ENCODE measurements at places on chromosomes 4 and X.

- DNase-seq, result peak; percentile 33
Observed at GRCh38 chr4:39637586-39638353, 895 bp downstream of the SMIM14 start.

DNA sequence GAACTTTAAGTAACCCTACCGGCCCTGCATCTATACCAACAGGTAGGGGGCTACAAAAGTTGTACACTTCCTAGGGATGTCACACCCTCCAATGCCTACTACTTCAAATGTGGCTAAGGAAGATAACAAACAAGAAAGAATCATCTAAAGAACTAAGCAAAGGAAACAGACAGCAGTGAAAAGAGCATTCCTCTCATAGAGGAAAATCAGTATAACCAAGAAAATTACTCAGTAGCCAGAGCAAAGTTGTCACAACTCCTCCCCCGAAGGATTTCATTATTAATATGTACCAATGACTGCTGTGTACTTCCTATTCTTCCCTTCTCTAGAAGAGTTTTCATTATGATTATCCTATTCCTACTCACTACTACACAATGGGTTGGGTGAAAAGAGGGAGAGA lies 12.6 kb downstream of the ANKRD17 start:
- DNase-seq, result no peak

DNA sequence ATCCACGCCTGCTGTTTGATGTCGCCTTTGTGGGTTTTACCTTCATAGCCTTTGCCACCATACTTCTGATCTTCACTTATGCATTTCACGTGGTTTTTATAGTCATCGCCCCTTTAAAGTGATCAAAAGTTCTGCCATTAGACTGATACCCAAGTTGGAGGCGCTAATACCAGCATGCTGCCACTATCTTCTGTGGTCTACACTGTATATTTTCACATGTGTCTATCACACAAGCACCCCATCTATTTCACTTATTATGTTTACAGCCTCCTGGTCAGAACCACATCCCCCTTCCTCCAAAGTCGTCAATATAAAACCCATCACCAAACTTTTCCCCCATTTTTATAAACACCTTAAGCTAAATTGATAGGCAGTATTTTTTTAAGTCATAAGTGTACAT lies 8.2 kb downstream of the LYAR start:
- no peak for DNase-seq

DNA sequence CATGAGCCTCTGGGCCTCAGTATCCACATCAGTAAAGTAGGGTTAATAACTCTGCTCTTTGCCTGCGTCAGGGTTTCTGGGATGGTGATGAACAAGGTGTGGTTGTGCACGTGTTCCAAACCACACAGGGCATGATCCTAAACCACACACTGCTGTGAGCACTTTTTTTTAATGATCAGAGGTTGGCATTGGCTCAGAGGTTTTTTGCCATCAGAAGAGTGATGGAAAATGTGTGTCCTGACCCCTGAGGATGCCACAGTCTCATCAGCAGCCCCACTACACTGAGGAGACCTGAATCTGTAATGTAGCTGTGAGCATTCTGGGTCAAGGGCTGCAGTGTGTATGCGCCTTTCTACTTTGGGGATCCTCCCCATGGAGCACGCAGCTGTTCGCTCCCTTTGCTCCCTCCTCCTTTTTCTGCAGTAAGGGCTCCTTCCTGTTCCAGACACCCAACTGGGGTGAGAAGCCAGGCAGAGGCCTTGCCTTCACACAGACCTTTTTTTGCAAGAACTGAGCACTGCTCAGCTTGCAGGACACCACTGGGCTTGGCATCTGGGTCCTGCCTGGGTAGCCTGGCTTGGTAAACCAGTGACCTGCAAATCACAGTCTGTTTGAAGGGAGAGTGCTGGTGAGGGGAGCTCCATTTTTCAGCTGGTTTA lies 87.5 kb downstream of the MAMLD1 start:
- DNase-seq, result peak; percentile 10

- DNase-seq, result no peak
Observed at GRCh38 chrX:78693012-78693411, 33.9 kb upstream of the RTL3 start.

All from stimulated activated CD4-positive, alpha-beta T cell treated with anti-CD3 and anti-CD28 coated beads, Interleukin-2, amount 100 ng/mL, for 24 hours (primary cell).